ENCODE measurements at places on chromosomes 2 and 18. TPM values are rescaled to one million over a fixed set of nuclear protein-coding genes. Genes with fewer than 3 reads are reported as not detected.

DNA sequence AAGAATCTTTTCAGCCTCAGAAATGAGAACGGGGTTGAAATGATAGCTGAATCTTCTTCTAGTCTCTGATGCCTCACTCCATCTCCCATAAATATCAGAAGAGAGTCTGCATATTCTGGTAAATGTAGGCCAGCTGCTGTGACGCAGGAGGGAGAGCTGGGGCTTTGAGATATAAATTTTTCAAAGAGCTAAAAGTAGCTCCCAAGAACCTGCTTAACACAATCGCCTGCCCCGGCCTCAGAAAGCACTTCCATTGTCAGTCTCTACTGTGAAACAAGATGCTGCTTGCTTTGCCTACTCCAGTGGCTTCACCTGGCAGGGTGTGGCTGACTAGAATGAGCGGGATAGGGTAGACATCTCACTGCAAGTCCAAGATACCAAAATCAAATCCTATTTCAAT is 105.0 kb upstream of the CCDC150 start:
- no peaks in the 10 kb centered on the region for H3K4me1 ChIP-seq
- DNase-seq = no peak
- no peak overlapping the region for H3K27ac ChIP-seq
- no peaks in the 10 kb centered on the region for H3K27me3 ChIP-seq

GRCh38 chr18:24530630-24531111 is 70.2 kb downstream of the HRH4 start:
- H3K4me3 ChIP-seq = no peak overlapping the region
- no peak overlapping the region for H3K27ac ChIP-seq
- H3K4me1 ChIP-seq = no peaks in the 10 kb centered on the region

DNA sequence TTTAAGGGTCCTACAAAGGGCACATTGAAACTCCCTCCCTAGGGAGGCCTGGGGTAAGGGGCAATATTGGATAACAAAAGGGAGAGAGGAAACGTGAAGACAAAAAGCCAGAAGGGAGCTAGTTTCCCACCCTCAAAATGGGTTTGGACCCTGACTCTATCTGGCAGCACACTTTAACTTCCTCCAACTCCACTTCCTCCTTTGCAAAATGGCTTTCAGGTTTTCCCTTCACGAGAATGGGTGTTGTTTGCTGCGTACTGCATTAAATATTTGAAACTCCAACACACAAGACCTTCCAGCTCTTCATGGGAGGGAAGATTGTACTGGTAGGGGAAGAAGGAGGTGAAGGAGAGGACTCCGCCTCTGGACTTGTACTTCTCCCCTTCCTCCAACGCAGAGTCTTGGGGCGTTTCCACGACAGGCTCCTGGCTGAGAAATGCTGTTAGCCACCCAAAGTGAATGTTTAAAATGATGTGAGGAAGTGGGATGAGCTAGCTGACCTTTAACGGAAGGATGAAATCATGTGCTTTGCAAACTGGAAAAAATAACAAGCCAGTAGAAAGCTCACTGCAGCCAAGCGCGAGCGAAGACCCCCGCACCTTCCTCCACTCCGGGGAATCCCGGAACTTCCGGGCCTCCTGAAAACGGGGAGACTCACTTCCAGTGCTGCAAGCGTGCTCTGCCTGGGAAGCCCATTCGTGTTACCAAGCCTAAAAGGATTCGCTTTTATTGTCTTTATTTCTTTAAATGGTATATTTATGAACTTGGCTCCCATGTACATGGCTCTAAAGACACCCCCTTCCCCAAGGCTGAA is 85.6 kb downstream of the VIT start:
- H3K27ac ChIP-seq = no peak overlapping the region
- H3K4me1 ChIP-seq = no peaks in the 10 kb centered on the region
- no peaks in the 10 kb centered on the region for H3K27me3 ChIP-seq
- H3K4me3 ChIP-seq = no peak overlapping the region

TTR gene
- not detected for total RNA-seq

DNA sequence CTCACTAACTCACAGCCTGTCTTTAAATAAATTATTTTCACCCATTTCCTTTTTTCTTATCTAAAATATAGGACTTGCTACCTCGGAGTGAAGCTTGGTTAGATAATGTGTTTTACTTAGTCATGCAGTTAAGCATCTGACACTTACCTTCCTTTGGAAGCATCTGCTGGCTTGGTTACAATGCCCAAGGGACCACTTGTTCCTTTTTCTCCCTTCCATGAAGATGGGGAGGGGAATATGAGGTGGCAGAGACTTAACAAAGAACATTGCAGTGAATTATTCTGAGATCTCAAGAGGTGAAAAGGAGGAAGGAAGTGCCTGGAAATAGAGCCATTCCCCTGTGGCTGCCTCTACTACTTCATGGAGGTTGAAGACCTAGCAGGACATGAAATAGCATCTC is 145.4 kb upstream of the FOSL2 start:
- H3K4me1 ChIP-seq = peaks cover 4% of the 10 kb centered on the region
- H3K27ac ChIP-seq = no peak overlapping the region
- no peaks in the 10 kb centered on the region for H3K36me3 ChIP-seq
- H3K4me3 ChIP-seq = no peak overlapping the region
- H3K27me3 ChIP-seq = no peaks in the 10 kb centered on the region
- no peak for DNase-seq

- H3K4me1 ChIP-seq = no peaks in the 10 kb centered on the region
- no peaks in the 10 kb centered on the region for H3K27me3 ChIP-seq
- no peaks in the 10 kb centered on the region for H3K36me3 ChIP-seq
- no peak overlapping the region for H3K27ac ChIP-seq
- DNase-seq = no peak
These were observed 274.8 kb upstream of the ST6GAL2 start for GRCh38 chr2:107160640-107161239.

GRCh38 chr2:177313162-177313781 is 48.7 kb upstream of the NFE2L2 start:
- H3K27ac ChIP-seq = no peak overlapping the region
- H3K27me3 ChIP-seq = no peaks in the 10 kb centered on the region
- no peak overlapping the region for H3K4me3 ChIP-seq
- H3K4me1 ChIP-seq = peaks cover 21% of the 10 kb centered on the region
- no peaks in the 10 kb centered on the region for H3K36me3 ChIP-seq
- no peak for DNase-seq

DNA sequence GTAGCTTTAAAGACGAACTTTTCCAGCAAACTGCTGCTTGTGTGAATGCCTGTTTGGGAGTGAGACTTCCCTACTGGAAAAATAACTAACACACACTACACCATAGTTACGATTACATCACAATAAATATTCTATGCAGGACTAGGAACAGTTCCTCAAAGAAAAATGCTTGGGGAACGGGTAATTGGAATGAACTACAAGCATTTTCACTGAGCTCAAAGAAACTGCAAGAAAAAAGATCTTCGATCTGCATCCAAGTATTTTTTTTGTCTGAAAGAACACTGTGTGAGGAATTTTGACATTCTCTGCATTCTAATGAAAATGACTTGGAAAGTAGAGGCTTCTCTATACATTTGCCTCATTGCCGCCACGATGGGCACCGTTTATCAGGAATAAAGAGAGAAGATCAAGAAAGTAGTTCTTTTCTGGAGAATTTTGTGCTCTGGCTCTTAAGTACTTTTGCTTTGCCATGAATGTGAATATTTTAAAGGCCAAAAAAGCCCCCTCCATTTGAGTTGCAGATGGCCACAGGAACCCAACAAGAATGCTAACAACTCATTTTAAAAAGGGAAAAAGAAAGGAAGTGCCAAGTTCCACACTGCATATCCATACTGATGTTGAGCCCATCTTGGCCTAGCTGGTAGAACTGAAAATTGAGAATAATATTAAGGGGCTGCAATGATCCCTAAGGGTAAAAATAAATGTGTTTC is 13.6 kb downstream of the LYPD1 start:
- no peak for DNase-seq
- H3K27ac ChIP-seq = no peak overlapping the region
- no peaks in the 10 kb centered on the region for H3K27me3 ChIP-seq
- H3K4me3 ChIP-seq = no peak overlapping the region
